ENCODE measurements at places on chromosomes 11 and 22. TPM values are rescaled to one million over a fixed set of nuclear protein-coding genes. Genes with fewer than 3 reads are reported as not detected.

Gene CHRM1
- total RNA-seq = not detected

Gene TNRC6B
- 28.0 TPM for total RNA-seq

Gene HOATZ
- total RNA-seq = not detected

Gene SCGB1D2
- not detected for total RNA-seq

Gene POTEH
- not detected for total RNA-seq

Gene PLAAT5
- 0.80 TPM for total RNA-seq
